Esophagus squamous epithelium (tissue), 5 donors: ENCODE measurements at places on chromosomes 7 and 10.

- DNase-seq = no peak
Measured at GRCh38 chr7:22935269-22935668, 78.7 kb downstream of the HYCC1 start.

DNA sequence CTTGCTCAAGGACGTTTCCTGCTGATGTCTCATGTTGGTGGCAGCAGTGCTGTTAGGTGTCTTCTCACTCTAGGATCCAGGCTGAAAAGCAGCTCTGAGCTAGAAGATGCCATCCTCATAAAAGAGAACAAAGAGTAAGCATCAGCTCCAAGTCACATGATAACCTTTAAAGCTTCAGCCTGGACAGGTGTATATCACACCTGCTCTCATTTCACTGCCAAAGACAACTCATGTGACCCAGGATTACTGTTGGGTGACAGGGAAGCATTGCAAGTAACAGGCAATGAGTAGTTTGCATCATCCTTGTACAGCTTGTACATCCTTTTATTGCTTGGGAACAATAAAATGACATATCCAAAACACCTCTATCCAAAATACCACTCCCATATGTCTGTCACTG lies 423.4 kb upstream of the DPP6 start:
- no peak for DNase-seq

- no peak for DNase-seq
Measured at GRCh38 chr7:124532166-124532565, 233.4 kb downstream of the GPR37 start.

GRCh38 chr10:77513781-77514331 lies 123.8 kb downstream of the KCNMA1 start:
- no peak for DNase-seq

DNA sequence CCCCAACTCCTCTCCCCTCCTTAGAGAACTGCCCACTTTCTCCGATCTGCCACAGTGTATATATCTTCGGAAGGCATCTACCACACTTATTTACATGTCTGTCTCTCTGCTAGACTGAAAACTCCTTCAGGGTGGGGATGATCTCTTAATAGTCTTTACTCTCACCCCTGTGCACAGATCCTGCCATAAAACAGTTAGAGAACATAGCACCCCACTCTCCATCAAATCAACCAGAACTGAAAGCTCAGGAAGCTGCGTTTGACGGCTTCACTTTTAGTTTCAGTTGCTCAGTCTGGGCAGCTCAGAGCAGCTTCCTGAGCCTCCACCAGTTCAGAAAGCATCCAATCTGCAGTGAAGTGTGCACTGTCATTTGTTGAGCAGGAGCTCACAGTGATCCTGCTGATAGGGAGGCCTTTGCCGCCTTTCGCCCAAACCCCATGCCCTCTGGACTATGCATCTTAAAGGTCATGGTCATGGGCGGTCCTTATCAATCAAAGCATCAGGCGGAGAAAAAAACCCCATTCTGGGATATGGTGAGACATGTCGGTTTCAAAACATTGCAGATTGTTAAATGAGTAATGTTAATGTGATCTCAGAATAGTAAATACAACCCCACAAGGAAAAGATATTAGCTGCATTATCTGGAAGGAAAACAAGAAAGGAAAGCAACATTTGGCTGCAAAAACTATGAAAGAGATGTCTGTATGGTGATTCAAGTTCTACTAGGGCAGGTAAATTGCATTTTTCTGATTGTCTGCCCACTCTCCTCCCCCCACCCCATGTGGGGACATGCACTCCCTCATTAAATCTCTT lies 167.1 kb upstream of the ADO start:
- no peak for DNase-seq

GRCh38 chr7:92813390-92814024 lies 22.9 kb downstream of the CDK6 start:
- DNase-seq = no peak

DNA sequence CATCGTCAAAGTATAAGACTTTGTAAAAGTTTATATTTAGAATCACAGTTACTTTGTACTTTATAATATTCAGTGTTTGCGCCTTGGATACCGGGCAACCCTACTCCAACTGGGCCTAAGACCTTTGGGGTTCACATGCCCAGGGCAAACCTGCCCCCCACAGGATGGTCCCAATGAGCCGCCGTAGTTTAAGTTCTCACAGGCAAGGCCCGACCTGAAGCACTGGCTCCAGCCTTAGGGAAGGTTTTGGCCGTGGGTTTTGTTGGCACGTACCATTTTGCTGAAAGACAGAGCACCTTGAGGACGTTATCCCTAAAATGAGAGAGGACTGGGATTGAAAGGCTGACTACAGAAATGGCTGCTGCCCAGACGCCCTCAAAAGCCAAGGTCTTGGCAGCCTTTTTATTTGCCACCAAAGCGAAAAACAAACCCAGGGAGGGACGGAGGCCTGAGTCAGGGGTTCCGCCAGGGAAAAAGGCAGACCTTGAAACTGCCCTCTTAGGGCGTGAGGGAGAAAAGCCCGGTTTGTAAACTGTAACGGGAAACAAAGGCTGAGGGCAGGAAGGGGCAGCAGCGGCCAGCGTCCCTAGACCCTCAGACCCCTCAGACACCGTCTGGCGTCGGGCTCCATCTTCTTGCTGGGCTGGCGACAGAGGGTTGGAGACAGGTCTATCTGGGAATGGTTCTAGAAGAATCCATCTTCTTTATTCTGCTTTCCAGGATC lies at the start of gene CCDC172:
CCDC172 (plus strand) TSS at position 222 of the 724 bp plus-strand sequence. CDS start 564 bp downstream, outside the sequence.
- no peak for DNase-seq

DNA sequence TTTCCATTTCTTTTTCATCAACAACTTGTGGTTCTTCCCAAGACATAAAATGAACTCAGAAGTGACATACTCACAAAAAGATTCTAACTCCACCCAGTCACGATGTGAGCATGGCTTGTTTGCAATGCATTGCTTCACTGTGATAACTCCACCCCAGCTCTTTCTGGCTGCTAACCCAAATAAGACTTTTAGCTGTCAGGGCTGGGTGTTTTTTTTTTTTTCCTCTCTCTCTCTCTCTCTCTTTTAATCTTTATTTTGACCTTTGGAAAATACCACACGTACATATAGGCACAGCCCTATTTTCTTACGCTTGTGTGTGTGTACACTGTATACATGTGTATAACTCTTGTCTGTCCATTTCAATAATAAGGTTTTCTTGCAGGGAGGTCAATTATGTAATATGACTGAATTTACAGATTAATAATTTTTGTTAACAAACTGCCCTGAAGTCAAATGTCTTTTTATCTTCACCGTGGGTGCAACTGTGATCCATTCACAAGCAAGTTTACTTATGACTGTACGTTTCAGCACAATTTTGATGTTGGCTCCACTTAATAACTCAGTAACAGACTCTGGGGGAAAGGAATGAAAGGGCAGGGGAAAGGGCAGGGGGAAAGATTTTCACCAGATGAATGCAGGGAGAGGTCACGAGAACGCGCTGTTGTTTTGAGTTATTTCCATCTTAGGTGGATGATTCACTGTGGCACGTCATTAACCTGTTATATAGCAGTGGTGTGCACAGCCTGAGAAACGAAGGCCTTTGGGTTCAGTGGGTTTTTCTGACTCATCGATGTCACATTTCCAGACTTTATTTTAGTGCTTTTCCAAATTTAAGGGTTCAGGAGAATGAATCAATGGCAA lies 49.1 kb downstream of the APBB1IP start:
- no peak for DNase-seq

DNA sequence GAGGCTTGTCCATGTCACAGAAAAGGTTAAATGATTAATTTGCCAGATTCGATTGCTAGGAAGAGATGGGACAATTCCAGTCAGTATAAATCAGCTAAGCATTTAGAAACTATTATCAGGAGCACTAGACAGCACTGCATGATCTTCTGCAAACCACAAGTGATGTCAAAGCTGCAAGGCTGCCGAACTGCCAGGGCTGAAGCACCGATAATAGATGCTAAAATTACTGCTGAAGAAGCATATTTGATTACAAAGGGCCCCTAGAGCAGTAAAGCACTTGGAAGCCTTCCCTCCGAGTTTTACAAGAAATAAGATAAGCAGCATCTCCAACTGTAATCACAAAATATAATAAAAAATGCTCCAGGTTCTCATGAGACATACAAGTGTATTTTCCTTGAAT lies 40.6 kb downstream of the RNLS start:
- DNase-seq = no peak

DNA sequence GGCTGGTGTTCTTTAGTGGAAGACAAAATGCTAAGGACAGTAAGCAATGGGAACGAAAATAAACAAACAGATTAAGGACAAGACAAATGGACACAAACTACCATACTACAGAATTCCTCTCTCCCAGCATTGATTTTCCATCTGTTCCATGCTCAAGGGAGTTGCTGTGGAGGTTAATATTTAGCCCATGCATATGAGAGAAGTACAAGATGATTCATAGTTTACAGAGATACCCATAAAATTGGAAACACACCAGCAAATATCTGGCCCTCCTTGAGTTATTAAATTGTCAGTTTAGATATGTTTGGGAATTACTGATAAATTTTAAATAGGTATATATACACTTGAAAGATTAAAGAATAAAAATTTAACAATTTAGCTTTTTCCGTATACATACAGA lies 69.8 kb downstream of the GLI3 start:
- no peak for DNase-seq

- DNase-seq = no peak
Measured at GRCh38 chr7:15464667-15465121, 97.1 kb downstream of the AGMO start.

- DNase-seq = no peak
Measured at GRCh38 chr10:126101325-126101724, 205.0 kb downstream of the FANK1 start.

DNA sequence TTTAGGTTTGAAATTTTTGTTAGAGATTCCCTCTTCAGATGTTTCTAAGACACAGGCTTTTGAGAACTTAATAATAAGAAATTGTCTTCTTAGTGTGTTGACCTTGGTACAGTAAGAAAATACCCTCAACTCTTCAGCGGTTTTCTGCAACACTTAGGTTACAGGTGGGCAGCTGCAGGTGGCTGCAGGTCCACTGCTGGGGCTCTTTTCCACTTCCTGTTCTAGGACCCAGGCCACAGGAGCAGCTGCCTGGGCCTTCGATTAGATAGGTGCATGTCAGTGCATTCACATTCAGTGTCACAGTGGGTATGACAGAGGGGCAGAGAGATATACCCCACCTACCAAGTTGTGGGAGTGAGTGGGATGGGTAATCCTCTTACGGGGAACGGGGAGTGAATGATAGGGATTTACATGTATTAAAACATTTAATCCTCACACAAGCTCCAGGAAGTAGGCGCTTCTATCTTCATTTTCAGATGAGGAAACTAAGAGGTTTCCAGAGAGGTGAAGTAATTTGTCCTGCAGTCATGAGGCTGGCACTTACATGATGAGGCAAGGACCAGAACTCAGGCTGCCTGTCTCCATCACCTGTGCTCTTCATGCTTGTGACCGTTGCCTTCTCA lies 20.2 kb upstream of the SUV39H2 start:
- DNase-seq = no peak

GRCh38 chr10:103641326-103641725 lies 147.8 kb downstream of the NEURL1 start:
- DNase-seq = no peak

DNA sequence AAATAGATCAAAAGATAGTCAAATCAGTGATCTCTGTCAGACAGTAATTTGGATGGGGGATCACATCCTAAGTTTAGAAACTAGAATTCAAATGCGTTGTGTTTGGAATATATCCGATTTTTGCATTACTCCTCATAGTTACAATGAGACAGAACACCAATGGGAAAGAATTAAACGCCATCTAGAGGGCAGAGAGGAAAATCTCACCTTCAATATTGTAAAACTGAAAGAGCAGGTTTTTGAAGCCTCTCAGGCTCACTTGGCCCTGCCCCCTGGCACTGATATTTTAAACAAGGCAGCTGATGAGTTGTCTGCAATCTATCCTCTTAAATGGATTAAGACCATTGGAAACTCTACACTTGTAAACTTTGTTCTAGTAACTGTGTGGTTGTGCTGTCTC lies 17.7 kb downstream of the FRG2B start:
- DNase-seq = no peak

GRCh38 chr7:145151676-145152075 lies 315.8 kb upstream of the TPK1 start:
- no peak for DNase-seq

- no peak for DNase-seq
Measured at GRCh38 chr7:43880596-43880995, 11.3 kb upstream of the MRPS24 start.

DNA sequence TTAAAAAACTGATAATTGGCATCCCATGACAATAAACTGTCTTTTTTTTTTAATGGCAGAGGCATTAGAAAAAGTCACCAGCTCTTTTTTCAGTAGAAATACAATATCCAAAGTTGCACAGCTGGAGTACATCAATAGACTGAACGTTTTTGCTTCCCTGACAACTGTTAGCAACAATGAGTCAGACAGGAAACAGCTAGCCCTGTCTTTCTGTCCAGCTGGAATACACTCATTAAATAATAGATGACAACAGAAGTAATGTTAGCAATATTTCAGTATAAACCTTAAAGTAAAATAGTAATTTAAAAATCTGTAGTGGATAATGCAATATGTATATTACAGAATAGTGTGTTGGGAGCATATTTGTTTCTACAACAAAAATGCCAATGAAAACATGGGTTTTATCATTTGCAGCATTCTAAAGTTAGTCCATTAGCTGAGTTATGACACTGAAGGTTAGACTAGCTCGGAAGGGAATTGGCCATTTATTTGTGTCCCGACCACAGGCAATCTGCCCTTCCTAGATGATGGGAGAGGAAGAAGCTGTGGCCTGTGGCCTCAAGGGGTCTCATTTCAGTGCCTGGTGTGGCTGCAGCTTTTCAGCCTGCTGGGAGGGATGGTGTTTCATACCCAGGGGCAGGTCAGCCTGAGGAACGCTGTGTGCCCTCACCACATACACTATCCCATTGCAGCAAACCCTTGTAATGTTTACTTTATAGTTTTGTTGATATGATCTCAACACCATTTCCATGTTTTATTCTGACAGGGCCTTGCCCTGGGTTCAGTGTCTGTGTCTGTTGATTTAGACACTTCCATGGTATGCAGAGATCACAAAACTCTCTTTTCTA lies 173.3 kb downstream of the SLC16A9 start:
- no peak for DNase-seq

DNA sequence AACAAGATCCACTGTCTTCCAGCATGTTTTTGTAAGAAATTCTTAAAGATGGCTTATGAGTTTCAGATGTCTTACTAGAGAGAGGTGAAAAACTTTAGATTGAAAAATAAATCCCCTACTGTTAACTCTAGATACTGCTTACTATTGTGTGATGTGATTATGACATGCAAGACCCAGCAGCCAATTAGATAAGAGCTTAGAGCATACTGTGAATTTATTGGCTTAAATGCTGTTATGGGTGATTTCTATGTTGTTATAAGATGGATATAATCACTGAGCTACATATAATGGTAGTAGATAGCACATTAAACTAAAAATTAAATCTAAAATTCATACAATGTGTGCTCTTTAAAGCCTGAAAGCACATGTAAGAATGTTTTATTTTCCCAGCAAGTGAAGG lies at the start of gene RNF133:
RNF133 (minus strand) TSS at position 101 of the 400 bp plus-strand sequence. CDS start 199 bp downstream, outside the sequence.
- DNase-seq = no peak

- no peak for DNase-seq
Measured at GRCh38 chr7:67380858-67381257, 384.2 kb downstream of the TYW1 start.

DNA sequence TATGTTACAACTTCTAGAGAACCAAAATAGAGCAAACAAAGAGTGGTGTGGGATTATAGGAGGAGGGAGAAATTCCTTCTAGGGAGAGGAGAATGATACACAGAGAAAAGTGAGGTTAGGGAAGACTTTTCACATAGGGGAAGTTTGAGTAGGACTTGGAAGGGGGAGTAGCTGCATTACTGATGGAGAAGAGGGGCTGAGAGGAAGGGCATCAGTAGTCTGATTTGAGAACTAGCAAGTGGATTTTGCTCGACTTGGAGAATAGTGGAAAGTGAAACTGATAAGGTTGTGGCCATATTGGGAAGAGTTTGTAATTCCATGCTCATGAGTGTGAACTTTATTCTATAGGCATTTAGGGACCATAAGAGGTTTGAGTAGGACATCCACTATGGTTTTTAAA lies 6.1 kb downstream of the NRF1 start:
- no peak for DNase-seq
